ENCODE measurements at places on chromosomes 12 and 14.

GRCh38 chr14:74257078-74257940 is 18.1 kb downstream of the VSX2 start:
- peak; percentile 80 for DNase-seq

DNA sequence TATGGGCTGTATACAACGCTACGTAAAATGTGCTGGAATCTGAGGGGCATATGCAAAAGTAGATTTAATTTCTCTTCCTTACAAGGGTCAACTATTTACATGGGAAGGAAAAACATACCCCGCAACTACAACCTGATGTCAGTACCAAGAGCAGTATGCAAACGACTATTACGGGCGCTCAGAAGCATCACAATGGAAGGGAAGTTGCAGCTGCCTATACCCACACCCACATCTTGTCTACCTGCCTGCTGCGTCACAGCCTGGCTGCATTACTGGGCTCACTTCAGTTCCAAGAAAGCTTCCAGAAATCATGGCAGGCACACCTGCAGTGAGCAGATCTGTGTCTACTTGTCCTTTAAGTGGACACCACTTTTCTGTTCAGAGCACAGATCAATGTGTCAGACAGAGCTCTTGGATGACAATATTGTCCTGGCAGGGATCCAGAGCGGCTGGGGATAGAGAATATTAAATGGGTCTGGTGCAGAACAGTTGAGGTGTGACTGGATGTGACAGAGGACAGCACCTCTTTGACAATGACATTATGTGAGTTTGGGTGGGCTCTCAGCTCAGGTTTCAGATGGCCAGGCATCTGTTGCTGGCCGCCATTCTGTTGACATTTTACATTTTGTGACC is 41.5 kb upstream of the GNG2 start:
- DNase-seq = no peak

DNA sequence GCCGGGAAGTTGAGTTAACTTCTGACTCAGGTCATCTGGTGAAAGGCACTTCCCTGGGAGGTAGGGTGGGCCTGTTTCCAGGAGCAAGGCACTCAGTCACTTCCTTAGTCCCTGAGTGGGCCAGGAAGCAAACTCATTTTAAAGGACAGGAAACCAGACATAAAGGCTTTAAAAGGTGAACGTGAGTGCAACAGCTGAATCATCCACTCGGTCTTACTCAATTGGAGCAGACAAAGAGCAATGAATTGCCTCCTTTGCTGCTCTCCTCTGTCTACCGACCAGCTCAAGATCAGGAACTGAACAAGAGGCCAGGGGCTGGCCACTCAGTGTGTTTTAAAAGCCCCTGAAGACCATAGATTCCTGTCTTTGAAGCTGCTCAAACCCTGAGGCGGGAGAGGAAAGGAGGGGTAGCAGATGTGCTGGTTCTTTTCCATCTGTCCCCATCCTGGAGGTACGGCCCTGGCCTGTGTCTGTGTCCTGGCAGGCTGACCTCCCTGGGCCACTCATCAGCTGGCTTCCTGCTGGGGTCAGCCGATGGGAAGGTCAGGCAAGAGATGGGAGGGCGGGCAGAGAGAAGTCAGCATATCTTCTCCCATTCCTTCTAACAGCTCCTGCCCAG is 148.9 kb downstream of the PPM1H start:
- no peak for DNase-seq

GRCh38 chr12:47408171-47408871 is 297.5 kb downstream of the RPAP3 start:
- DNase-seq = peak; percentile 87

- no peak for DNase-seq
These were observed 77.2 kb downstream of the ARL6IP4 start for GRCh38 chr12:123057513-123058265.

- no peak for DNase-seq
These were observed 11.1 kb upstream of the FOXN3 start for GRCh38 chr14:89428173-89428523.

DNA sequence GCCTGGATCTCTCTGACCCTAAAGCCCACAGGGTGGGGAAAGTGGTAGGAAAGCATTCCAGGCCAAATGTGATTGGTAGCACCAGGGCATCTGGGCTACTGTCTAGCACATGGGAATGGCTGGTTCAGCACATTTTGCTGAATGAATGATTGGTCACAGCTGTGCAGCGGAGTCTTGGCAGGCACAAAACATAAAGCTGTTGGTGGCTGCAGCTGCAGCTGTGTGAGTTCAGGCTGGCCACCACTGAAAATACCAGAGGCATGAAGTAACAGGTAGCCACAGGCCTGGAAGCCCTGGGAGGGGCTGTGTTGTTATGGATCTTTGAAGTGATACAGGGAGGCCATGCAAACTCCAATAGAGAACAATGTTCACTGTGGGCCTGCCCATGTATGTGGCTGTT is 72.7 kb downstream of the MYRFL start:
- no peak for DNase-seq

GRCh38 chr14:68211421-68211820 is 391.8 kb downstream of the RAD51B start:
- no peak for DNase-seq

- DNase-seq = no peak
These were observed 9.8 kb downstream of the CCDC85C start for GRCh38 chr14:99593971-99594841.

DNA sequence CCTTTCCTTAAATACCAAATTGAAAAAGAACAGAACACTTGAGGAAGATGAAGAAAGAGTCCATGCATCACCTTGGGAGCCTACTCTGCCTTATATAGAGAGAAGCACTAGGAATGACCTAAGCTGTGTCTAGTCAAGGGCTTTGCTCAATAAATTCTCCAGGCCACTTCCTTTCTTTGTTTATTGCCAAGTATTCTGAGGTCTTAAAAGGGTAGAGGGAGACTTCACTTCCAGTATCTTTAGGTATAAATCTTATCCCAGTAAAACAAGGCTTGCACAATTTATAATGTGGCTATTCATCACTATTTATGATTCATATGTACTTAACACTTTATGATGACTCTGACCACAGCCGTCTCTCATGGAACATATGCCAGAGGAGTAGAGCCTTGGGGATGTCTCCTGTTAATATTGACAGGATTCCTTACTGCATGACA is 85.1 kb upstream of the ARHGAP5 start:
- DNase-seq = no peak

DNA sequence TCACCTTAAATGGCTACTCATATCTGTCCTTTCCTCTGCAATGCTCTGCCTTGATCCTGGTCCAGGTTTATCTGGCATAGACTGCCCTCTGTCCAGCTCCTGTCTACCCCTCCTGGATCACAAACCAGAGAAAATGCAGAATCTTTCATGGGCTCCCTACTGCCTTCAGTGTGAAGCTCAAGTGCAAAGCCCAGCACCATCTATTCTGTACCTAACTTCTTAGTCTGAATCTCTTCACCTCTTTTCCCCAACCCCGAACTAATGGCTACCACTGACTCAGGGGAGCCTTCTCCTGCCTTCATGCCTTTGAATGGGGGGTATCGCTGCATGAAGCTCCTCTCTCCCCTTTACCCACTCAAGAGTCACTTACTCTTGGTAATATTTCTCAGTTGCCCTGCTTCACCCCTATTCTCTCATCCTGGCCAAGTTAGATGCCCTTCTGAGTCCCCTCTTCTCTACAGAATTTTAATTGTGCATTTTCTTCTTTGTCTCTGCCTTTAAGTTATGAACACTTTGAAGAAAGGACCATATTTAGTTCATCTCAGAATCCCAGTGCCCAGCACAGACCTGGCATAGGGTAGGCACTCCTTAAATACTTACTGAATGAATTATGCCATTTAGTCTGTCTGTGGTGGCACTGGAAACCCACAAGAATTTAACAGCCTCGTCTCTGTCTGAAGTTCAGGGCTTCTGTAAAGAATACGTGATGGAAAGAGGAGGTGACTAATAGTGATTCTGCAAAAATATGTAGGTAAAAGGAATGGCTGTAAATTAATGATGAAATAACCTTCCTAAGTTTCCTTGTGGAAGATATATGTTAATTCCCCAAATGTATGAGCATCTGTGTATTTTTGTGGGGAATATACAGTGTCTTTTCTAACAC is 191.3 kb upstream of the AMIGO2 start:
- no peak for DNase-seq

- DNase-seq = no peak
These were observed 116.2 kb upstream of the FRMD6 start for GRCh38 chr14:51535443-51536044.

DNA sequence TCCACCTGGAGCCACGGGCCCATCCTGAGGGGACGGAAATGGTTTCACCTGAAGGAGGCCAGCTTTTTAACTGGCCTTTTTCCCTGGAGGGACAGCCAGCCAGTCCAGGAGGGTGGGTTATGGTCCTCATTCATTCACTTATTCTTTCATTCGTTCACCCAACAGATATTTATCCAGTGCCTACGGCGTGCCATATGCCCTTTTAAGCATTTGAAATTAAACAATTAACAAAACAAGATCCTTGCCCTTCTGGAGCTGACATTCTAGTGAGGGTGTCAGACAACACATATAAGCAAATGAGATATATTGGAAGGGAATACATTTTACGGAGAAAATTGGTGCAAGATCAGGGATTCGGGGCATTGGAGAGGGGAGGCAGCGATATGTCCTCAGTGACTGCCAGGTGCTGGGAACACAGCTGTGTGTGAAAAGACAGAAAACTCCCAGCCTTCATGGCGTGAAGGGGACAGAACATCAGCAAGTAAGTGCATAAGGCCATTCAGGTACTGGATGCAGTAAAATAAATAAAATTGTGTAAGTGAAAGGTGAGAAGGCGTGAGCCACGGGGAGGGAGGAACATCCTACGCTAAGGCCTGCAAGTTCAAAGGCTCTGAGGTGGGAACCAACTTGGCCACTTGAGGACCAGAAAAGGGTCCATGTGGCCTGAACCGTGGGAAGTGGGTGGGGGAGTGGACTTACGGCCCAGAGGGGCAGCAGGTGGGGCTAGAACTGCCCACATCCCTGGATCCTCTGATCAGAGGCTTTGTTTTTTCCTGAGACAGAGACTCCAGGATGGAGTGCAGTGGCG is 684 bp upstream of the ABCB9 start:
- no peak for DNase-seq

DNA sequence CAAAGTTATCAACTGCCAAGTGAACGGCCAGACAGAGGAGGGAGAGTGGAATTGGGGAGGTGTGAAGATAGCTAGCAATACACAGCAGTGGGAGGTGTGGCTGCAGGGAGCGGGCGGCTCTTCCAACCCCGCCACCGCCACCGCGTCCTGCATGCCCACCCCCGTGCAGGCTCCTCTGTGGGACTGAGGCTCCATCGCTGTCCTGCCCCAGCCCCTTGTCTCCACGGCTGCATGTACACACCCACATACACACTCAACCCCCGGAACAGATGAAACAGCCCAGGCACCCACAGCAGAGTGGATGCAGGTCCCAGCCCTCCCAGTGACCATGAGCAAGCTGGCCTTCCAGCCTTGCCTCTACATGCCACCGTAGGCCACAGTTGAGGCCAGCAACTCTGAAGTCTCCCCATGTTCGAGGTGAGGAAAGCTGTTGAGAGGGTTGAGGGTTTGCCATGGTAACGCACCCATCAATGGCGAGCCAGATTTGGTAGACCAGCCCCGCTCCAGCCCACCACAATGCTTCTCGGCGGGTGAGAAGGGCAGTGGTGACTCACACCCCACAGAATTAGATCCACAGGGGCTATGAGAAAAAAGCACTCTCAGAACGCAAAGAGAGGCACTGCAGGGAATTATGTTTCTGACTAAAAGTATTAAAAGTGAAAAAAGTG is 39.3 kb downstream of the PITPNM2 start:
- DNase-seq = no peak

DNA sequence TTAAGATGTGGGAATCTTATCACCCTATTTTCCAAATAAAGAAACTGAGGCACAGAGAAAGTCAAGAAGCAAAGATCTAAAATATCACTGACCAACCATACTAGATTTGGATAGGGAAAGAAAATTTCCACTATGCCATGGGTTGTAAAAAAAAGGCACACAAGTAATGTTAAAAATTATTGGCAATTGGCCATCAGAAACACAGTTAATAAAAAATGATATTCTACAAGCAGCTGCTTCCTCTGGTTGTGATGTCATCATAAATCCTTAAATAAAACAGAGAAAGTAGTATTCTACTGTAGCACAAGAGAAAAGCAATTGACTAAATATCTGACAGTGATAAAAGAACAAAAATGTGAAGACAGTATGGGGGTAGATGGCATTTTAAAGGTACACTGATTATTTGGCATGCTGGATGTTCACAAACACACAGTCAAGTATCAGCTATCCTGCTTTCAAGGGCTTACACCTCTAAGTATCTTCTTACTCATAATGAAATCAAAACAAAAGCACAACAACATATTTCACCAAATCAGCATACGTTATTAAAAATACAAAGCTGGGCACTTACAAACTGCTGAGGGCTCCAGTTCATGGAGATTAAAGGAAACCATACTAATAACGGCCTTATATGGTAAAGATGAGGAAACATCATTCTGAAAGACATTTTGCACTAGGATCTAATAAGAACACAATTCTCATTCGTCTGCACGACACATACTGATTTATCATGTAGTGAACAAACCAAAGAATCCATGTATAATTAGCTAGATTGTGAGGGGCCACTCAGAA is 45.7 kb downstream of the CORO1C start:
- no peak for DNase-seq

DNA sequence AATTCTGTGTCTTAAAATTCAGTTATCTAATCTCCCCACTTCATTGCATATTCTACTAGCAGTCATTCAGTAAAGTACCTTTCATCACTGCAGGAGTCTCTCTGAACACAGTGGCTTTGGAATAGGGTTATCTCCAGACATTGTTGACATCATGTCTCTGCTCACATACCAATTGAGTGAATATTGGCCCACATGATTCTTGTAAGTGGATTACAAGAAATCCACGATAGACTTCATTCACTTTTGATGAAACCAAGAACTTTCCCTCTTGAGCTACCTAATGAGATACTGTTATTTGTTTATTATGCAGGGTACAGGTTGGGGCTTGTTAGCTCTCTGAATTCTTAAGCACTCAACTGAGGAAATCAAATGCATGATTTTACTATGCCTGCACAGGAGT is 284.9 kb downstream of the RAD51B start:
- no peak for DNase-seq
